ENCODE measurements at places on chromosomes 3 and 15.

DNA sequence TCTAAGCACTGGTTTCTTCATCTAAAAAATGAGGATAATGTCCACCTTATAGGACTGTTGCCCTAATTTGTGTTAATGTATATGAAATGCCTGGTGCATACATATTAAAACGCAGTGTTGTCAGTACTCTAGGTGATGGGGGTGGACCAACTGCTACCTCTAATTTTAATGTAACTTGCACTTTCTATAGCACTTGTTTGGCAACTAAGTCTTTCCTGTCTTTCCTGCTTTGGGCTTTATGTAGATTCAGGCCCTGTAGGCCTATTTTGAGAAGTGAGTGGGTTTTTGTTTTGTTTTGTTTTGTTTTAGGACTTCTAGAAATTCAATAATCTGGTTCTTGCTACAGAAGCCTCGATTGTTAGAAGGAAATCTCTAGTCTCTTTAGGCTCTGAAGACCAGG is 21.2 kb downstream of the SLC7A14 start:
- DNase-seq, result no peak

- DNase-seq, result no peak
Observed at GRCh38 chr15:40245666-40246450, 7.0 kb downstream of the PAK6 start.

DNA sequence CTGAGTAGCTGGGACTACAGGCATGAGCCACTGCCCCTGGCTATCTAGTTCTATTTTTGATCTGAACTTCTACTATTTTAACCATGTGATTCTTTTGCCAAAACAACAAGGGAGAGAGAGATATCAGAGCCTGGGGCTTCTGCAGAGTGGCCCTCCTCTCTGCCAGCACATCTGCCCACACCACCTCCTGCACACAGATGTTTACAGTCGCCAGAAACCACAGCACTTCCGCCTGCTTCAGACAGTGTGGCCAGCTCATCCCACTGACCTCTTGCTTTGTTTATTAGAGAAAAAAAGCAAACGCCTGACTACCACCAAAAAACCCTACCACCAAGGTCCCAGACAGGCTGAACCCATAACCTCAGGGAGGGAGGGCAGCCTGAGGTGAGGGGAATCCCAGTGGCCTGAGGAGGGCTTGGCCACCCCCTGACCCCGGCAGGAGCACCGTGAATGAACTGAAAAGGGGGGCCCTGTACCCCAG is 85.9 kb upstream of the ABHD2 start:
- DNase-seq, result peak; percentile 69

DNA sequence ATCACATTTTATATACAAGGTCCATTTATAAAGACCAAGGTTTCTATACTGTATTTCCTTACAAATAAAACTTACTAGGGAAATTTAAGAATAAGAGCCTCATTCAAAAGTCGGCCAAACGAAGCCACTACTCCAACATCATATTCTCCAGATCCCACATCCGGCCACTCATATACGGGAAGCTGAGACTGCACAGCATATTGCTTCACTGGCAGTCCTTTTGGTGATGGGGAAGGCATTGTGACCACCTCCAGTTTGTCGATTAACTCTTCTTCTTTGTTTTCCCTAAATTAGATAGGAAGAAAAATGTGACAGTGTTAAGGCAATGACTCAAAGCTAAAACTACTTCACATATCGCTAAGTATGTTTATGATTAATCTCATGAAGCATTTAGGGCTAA is 2.7 kb downstream of the MTFMT start:
- DNase-seq, result no peak

DNA sequence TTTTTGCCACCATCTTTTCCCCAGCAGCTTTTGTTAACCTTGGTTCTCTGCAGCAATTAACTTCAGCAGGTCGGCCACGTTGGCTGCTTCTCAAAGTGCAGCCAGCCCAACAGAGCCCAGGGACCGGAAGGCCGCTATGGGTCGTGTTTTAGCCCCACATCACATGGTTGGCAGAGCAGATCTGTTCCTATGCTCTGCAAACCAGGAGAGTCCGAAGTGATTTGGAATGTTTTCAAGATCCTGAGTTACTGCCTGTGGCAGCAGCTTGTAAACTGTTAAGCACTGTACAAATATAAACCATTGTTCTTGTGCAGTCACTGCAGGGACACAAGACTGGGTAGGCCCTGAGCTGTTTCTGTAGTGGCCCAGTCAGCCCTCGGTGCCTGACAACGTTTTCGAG is 69.6 kb upstream of the MYZAP start:
- DNase-seq, result no peak

DNA sequence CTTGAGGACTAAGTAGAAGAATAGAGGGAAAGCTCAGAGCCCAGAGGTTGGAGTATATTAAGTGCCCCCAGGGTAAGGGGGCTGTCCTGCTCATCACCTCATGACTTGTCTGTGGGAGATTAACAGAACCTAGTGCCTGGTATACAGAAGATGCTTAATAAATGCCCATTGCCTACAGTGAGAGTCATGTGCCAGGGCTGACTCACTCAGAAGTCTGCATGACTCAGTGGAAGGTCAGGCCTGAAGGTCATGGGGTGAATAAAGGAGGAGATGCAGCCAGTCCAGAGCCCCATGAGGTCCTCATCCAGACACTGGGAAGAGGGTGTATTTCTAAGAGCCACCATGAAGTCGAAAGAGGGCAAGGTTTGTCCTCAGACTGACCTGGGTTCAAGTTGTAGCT is 62.5 kb upstream of the TLE3 start:
- DNase-seq, result no peak
